ENCODE measurements at places on chromosomes 6 and 20.

DNA sequence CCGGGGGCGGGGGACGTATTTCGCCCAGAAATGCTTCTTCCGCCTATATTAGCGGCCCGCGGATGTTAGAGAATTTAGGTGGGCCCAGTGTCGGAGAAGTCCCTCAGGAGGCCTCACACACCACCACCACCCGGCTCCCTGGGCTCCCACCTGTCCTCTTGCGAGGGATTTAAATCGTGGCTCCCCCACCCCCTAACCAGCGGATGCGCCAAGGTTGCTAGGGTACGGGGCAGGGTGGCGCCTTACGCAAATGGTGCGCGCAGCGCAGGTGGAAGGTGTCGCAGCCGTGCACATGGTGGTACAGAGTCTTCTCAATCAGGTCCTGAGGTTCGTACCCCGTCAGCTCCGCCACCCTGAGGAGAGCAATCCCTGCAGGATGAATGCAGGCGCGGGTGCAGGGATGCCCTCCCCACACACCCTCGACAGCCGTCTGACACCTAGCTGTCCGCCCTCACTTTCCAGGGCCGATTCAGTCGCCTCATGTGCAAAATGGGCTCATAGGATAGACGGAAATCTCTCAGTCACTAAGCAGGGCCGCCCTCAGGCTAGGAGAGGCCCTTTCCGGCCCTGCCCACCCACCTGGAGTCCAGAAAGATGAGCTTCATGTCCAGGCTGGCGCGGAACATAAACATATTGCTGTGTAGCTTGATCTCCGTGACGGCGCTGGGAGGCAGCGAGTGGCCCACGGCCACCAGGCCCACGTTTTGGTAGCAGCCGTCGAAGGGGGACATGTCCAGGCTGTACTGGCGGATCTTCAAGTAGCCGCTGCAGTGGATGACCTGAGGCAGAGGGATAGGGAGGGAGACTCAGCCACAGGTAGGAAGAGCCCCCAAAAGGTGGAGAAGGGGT, 16.6 kb downstream of the SIM1 start:
- DNase-seq = no peak

DNA sequence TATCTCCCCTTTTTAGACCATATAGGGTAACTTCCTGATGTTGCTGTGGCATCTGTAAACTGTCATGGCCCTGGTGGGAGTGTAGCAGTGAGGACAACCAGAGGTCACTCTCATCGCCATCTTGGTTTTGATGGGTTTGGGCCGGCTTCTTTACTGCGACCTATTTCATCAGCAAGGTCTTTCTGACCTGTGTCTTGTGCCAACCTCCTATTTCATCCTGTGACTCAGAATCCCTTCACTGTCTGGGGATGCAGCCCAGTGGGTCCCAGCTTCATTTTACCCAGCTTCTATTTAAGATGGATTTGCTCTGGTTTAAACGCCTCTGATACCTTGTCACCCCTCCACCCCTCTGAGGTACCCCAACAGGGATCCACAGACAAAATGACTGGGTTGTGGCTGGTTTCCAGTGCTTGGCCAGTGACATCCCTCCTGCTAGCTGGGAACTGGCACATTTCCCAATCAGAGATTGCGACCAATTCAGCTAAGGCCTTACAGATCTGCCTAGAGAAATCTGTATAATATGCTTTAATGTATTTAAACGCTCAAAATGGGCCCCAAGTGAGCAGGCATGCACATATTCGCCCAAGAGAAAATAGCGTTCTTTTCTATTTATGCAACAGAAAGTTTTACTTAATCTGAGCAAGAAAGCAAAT, 315.6 kb upstream of the QKI start:
- no peak for DNase-seq

- no peak for DNase-seq
Observed at GRCh38 chr20:46999801-47000465, 105.3 kb downstream of the EYA2 start.

DNA sequence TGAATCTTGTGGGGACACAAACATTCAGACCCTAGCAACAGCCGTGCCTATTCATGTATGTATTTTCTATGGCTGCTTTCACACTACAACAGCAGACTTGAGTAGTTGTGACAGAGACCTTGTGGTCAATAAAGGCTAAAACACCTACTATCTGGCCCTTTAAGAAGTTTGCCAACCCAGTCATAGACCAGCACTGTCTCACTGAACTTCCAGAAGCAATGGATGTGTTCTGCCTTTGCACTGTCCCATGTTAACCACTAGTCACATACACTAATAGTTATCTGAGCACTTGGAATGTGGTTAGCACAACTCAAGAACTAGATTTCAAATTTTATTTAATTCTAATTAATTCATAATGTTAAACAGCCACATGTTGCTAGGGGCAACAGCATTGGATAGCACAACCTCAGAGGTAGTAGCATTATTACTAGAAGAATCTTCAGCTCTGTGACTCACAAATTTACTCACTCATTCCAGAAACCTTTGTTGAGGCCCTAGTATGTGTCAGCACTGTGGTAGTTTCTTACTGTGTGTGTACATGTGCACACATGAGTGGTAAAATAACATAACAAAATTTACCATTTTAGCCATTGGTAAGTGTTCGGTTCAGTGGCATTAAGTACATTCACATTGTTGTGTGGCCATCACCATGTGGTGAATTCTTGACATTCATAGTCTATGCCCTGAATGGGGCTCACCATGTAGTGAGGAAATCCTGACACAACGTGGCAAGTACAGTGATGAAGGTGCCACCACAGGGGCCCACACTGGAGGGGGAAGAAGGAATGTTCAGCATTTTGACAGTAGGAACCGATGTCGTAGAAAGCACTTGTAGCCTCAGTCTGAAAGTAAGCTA, 107.3 kb downstream of the CEP57L1 start:
- no peak for DNase-seq

DNA sequence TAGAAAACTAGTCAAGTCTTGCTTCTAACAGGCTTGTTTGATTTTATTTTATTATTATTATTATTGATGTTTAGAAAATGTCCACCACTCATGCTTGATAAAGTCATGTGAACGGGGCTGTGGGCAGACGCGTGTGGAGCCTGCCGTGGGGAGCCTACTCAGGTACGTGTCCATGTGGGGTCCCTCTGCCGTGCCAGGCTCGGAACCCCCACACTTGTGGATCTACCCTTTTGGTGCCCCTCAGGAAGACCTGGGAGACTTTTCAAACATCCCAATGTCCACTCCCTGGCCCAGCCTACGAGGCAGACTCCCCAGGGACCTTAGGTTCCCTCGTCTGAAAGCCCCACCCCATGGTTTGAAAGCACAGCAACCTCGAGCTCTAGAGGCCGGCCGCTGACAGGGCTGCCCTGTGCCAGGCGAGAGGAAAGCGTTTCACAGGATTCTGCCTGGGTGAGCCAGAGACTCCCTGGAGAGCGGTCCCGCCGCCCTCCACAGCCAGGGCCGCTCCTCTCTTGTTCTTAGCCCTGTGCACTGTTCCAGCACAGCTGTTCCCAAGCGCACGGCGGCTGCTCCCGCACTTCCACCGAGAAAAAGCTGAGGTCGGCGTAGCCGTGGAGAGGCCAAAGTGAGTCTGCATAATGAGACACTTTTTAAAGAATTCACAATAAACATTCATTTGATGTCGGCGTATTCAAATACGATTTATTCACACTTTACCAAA, 249.7 kb downstream of the TTLL2 start:
- DNase-seq = no peak

DNA sequence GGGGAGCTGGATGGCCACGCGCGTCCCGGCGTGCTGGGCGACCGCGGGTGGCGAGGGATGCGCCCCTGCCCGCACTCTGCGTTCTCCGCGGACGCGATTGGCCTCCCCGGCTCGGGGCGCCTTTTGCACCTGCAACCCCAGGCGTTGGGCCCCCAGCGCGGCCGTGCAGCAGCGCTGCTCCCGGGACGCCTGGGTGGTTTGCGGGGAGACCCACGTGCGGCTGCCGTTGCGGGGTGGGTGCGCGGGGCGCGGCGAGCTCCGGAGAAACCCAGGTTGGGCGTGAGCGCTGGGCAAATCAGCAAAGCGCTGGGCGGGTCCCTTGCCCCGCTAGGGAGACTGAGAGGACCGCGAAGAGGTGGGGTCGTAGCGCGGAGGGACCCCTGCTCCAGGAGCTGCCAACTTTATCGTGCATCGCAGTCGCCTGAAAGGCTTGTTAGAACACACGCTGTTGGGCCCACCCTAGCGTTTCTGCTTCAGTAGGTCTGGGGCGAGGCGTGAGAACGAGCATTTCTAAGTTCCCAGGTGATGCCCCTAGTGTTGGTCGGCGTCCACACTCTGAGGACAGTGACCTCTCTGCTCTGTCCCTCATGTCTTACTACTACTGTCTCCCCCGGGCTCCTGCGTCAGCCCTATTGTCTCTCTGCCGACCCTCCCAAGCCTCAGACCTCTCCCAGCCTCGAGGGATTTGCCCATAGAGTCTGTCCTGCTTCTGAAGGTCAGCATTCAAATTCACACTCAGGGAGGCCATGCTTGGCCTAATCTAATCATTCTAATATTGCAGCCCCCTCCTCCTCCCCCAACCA, 538 bp upstream of the ZFP64 start:
- peak; percentile 59 for DNase-seq

DNA sequence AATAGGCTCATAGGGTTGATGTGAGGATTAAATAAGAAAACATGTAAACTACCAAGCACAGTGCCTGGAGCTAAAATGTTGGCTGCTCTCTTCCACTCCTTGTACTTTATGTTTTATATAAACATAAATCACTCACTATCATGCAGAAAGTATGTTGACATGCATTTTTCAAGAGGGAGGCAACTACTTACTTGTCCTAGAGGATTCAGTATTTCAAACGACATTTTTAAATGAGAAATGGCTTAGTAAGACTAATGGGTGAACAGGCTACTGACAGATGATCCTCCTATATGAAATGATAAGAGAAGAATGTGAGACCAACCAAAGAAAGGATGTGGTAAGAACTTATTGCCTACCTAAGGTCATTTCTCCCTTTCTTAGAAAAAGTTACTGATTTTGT, 21.0 kb downstream of the LATS1 start:
- DNase-seq = no peak

- no peak for DNase-seq
Observed at GRCh38 chr20:53080969-53081871, 109.1 kb downstream of the TSHZ2 start.

GRCh38 chr20:19897891-19898290, 119.3 kb upstream of the NAA20 start:
- DNase-seq = no peak

DNA sequence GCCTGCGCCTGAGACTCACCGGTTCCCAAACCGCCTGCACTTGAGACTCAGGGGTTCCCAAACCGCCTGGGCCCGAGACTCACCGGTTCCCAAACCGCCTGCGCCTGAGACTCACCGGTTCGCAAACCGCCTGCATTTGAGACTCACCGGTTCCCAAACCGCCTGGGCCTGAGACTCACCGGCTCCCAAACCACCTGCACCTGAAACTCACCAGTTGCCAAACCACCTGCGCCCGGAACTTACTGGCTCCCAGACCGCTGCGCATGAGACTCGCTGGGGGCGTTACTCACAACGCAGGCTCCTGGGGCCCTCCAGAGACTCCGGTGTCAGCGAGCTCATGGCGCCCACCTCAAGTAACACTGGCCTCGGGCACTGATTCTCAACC, 90.2 kb downstream of the DACT2 start:
- no peak for DNase-seq

DNA sequence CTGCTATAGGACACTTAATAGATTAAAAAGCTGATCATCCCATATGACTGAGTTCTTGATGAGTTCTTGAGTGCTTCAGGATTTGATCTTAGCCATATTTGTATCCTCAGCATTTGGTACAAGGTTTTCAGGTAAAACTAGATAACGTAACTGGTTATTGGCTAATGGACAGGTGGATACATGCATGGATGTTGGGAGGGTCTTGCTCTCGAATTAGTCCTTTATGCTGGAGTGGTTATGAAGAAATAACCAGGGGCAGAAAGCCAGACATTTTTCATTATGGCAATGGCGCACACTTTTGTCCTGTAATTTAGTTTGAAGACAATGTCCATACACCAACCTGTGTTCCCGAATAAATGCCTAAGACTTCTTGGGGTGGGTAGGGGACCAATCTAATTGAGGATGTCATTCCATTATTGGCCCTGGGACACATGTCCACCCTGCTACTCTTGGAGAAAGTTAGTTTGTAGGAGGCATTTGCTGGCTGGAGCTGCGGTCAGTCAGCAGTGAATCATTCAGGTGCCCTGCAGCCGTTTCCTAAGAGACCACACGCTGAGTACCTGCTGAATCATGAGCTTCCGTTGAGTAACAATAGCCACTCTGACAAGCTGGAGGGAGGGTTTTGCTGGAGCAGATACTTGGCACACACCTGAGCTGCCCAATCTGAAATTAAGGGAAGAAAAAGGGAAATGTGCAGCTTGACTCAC, 194.4 kb downstream of the FOXA2 start:
- DNase-seq = no peak

- DNase-seq = peak; percentile 39
Observed at GRCh38 chr20:58389324-58389967, 417 bp downstream of the VAPB start.

DNA sequence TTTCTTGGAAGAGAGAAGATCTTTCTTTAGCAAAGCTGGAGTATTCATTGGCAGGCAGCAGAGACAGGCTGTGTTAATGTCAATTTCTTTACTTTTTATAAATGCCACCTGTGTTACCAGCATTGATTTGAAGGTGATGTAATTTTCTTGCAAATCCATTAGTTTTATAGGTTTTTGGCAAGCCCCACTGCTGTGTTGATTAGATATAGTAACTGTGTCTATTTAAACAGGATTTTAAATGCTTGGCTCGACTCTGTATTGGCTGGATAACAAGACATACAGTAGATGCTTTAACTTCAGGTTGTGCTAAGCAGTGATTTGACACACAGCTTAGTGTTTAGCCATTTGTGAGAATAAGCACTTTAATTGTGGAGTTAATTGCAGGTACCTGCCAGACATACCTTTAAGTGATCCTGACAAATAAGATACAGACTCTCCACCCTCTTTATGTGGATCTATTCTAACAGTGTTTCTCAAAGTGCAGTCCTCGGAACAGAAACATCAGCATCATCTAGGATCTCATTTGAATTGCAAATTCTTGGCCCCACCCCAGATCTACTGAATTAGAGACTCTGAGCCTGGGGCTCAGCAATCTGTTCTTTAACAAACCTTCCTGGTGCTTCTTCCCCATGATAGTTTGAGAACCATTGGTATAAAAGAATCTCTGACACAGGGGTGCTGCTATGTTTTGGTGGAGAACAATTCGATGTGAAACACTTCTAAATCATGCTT, 397.5 kb downstream of the HDGFL1 start:
- DNase-seq = no peak

DNA sequence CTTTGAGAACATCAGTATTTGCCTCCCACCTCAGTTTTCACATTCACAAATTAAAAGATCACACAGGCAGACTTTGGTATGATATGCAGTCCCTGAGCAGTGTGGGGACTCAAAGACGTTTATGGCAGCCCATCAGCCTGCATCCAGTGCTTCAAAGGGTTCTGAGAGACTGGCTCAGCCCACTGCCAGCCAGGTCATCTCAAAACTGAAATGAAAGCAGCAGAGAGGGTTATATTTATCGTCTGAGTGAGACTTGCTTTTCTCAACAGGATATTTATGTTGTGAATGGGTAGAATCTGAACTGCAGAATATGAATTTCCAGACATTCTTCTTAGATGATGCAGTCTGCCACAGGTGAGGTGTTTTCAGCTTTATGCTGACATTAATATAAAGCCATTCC, 159.8 kb downstream of the NRN1 start:
- DNase-seq = no peak

- no peak for DNase-seq
Observed at GRCh38 chr6:132872923-132873322, 58.6 kb downstream of the RPS12 start.

- peak; percentile 40 for DNase-seq
Observed at GRCh38 chr20:9903048-9903655, 64.3 kb upstream of the PAK5 start.

Data from BE2C (cell line).